ENCODE measurements at places on chromosomes 1 and 21. TPM values are rescaled to one million over a fixed set of nuclear protein-coding genes. Genes with fewer than 3 reads are reported as not detected.

TRIM17 gene
- total RNA-seq = 0.21 TPM

ASAP3 gene
- total RNA-seq = 22.9 TPM

PHLDA3 gene
- total RNA-seq = 13.1 TPM

- no peak overlapping the region for H3K27ac ChIP-seq
- peaks cover 7% of the 10 kb centered on the region for H3K4me1 ChIP-seq
- no peak overlapping the region for H3K4me3 ChIP-seq
- H3K27me3 ChIP-seq = no peaks in the 10 kb centered on the region
- H3K36me3 ChIP-seq = no peaks in the 10 kb centered on the region
Measured at GRCh38 chr1:158117854-158118704, 62.6 kb upstream of the CD1D start.

GRCh38 chr21:15219894-15220293, 155.1 kb upstream of the NRIP1 start:
- no peak for DNase-seq
- no peak overlapping the region for H3K27ac ChIP-seq
- no peaks in the 10 kb centered on the region for H3K4me1 ChIP-seq
- H3K4me3 ChIP-seq = no peak overlapping the region
- H3K36me3 ChIP-seq = no peaks in the 10 kb centered on the region

DNA sequence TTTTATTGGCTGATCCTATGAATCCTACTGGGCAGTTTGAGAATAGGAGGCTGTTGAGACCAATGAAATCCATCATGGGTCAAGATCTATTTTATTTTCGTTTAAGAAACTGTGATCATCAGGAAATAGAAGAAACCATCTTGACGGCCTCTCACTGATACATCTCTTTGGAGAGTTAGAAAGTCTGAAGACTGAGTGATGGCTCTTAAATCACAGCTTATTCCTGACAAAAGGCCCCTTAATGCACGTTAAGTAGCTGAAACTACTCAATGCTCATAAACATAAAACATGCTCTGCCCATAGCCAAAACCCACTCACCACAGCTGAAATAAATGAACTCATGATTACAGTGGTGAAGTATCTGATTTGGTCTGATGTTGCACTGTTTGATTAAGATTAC, 784.5 kb upstream of the NEGR1 start:
- H3K27ac ChIP-seq = no peak overlapping the region
- no peaks in the 10 kb centered on the region for H3K27me3 ChIP-seq
- no peaks in the 10 kb centered on the region for H3K36me3 ChIP-seq

All from colonic mucosa (tissue), 4 donors.